Regular cardiac myocyte (primary cell): ENCODE measurements at places on chromosomes 7 and 10. TPM values are rescaled to one million over a fixed set of nuclear protein-coding genes. Genes with fewer than 3 reads are reported as not detected.

Gene CALY
- not detected in 2 replicates for total RNA-seq

Gene RPEL1
- total RNA-seq: under 0.01 and 0.19 TPM in 2 replicates

Gene CDHR1
- total RNA-seq: 0.19 and 0.56 TPM in 2 replicates

Gene CTBP2
- 59.5 and 70.2 TPM in 2 replicates for total RNA-seq

Gene ELAPOR2
- 7.1 and 28.2 TPM in 2 replicates for total RNA-seq

Gene PNLIP
- not detected in 2 replicates for total RNA-seq

Gene VWDE
- 0.19 TPM in 1 of 2 replicates, not detected in the other for total RNA-seq

Gene SPDYE16
- total RNA-seq: 0.56 TPM in 1 of 2 replicates, not detected in the other

Gene HYAL4
- total RNA-seq: not detected in 2 replicates

Gene CALHM3
- not detected in 2 replicates for total RNA-seq

Gene VAX1
- not detected in 2 replicates for total RNA-seq

Gene ING3
- total RNA-seq: 11.8 and 16.7 TPM in 2 replicates

Gene PON3
- total RNA-seq: under 0.01 TPM in 2 replicates

Gene UNC5B
- total RNA-seq: 9.3 and 11.7 TPM in 2 replicates

Gene DYNC1I1
- total RNA-seq: 1.7 and 2.3 TPM in 2 replicates

Gene LRRC17
- total RNA-seq: 70.0 and 147 TPM in 2 replicates

Gene CCDC172
- total RNA-seq: not detected in 2 replicates

Gene ATP6V0A4
- under 0.01 and 0.28 TPM in 2 replicates for total RNA-seq

Gene HOGA1
- 0.56 and 0.58 TPM in 2 replicates for total RNA-seq

Gene ZPBP
- not detected in 2 replicates for total RNA-seq

Gene C10orf143
- total RNA-seq: 0.56 and 1.2 TPM in 2 replicates

Gene NEUROD6
- total RNA-seq: not detected in 2 replicates

Gene CLIP2
- 64.8 and 65.0 TPM in 2 replicates for total RNA-seq

Gene BICC1
- total RNA-seq: 92.6 and 161 TPM in 2 replicates

Gene GCK
- total RNA-seq: 0.38 and 0.85 TPM in 2 replicates

Gene EGR2
- 0.58 and 5.9 TPM in 2 replicates for total RNA-seq

Gene INSYN2A
- total RNA-seq: under 0.01 TPM in 2 replicates

Gene PNLIPRP1
- not detected in 2 replicates for total RNA-seq

Gene HEPACAM2
- total RNA-seq: 0.28 TPM in 1 of 2 replicates, not detected in the other

Gene VENTX
- total RNA-seq: not detected in 2 replicates
